Stimulated activated CD4-positive, alpha-beta T cell treated with anti-CD3 and anti-CD28 coated beads, TNF-alpha, amount 100 ng/mL, for 4 hours (primary cell): ENCODE measurements at places on chromosomes 7 and 10.

DNA sequence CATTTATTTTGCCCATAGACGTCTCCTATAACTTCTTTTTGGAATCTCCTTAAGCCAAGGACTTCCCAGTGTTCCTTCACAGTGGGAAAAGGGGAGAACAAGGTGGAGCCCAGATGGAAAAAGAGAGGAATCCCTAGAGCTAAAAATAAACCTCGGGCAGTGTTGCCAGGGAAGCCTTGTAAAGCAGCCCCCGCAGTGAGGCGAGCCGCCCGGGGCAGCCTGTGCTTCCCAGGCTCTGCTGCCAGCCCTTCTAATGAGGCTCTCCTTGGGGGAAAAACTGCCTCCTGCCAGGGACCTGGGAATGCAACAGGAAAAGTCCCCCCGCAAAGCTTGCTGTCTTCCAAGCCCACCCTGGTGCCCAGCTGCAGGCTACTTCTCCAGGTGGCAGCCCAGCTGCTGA, 71.7 kb downstream of the SH3PXD2A start:
- DNase-seq = no peak

DNA sequence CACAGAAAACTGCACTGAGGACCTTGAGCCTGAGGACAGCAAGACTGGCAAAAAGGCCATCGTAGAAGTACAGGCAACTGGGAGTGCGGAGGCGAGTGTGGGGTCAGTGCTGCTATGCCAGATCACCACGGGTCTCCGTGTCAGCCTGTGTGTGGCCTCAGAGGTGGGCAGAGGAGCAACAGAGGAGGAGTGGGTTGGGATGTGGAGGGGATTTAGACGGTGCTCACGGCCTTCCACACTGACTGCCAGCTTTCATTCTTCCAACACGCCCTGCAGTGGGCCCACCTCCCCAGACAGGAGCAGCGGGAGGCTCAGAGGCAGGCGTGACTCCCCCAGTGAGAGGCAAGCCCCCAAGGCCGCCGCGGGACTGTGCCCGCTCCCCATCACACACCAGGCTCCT, 17.0 kb upstream of the ZMIZ1 start:
- no peak for DNase-seq

GRCh38 chr7:39531818-39532217, 34.4 kb upstream of the YAE1 start:
- no peak for DNase-seq

DNA sequence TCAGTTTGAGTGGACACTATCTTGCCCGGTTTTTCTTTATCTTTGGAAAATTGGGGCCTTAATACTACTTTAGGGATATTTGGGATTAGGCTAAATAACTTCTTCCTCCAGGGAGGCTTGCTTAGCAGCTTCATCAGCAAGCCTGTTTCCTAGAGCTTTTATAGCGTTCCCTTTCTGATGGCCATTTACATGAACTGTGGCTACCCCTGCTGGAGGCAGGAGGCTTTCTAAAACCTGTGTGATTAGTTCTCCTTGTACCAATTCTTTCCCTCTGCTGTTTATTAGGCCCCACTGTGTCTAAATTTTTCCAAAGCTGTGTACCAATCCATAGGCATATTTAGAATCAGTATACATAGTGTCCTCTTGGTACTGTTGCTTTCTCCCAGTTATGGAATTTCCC, 61.7 kb upstream of the CNTNAP2 start:
- no peak for DNase-seq

DNA sequence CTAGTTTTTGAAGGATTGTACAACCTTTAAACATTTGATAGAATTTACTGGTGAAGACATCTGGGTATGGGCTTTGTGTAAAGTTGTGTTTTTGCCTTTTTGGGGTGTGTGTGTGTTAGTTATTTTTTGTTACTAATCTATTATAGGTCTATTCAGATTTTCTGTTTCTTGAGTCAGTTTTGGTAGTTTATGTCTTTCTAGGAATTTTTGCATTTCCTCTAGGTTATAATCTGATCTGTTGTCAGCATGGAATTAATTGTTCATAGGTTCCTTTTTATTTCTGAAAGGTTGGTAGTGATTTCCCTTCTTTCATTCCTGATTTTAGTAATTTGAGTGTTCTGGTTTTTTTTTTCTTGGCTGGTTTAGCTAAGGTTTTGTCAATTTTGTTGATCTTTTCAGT, 17.7 kb downstream of the SEPTIN7 start:
- DNase-seq = no peak

DNA sequence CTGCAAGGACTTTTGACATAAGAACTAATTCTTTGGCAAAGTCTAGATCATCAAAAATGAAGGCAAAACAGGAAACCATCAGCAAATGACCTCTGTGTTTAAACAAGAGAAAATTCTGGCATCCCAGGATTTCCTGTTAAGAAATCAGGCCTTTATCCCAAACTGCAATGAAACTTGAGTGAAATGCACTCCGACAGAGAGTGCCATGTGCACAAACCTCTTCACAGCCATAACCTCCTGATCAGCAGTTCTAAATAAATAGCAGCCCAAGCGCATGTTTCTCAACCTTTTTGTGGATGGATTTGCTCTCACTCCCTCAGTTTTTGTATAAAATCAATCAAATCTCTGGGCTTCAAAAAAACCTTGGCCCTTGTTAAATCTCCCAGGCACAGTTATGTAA, 107.7 kb upstream of the EEPD1 start:
- DNase-seq = no peak

DNA sequence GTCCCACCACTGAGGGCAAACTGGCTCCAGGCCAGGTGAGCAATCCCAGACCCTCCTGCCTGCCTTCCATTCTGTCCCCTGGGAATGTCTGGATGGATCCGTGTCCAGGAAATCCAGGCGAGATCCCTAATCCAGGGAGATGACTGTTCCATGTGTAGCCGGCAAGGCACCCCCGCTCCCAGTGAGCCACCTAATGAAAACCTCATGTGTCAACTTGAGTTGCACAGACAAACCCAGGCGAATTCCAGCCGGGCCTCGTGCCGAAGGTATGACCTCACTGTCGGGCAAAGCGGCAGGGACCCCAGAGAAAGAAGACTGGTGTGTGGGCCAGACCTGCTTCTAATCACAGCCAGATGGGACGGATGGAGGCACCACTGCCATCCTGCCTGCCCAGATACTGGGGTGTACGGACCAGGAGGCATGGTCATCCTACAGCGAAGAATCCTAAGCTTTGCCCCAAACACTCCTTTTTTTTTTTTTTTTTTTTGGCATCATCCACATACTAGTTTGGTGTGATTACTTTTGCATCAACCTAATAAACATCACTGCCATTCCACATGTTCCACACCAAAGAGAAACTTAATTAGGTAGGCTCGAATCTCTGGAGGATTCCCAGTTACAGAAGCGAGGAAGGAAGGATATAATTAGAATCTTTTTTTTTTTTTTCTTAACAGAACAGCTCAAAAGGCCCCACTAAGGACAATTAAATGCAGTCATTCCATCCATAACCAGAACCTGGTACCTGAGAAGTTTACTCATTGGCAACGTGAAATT, 313.1 kb downstream of the CALN1 start:
- no peak for DNase-seq

DNA sequence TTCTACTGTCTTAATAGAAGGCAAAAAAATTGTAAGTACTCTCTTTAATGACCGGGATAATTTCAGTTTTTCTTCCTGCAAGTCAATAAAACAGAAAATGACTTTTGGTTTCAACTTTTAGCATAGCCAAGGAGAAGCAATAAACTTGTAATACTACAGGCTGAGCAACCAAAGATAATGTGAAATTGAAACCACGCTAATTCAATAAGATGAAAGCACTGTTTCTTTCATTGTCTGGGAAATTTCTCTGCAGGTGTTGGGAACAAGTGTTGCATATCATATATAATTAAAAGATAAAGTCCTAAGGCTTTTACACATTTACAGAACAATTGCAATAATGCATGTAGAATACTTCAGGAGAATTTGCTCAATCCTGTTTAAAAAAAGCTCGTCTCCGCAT, 462.3 kb downstream of the PAXIP1 start:
- no peak for DNase-seq

- DNase-seq = no peak
Measured at GRCh38 chr7:34675749-34676374, 17.8 kb downstream of the NPSR1 start.

DNA sequence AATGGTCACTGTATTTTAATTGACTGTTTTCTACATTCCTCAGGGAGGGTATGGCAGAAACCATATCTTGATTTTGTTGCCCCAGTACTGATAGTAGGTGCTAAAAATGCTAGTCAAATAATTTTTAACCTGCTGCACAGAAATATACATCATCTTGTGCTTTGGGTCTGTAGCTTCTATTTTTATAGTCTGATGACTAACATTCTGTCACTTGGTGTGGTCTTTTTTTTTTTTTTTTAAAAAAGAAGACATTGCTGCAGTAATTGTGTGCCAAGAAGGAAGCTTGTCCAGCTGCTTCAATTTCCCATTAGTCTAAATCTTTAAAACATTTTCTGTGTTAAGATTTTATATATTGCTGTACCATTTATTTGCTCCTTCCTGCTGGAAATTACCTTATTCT, 83.6 kb downstream of the ICA1 start:
- DNase-seq = no peak

DNA sequence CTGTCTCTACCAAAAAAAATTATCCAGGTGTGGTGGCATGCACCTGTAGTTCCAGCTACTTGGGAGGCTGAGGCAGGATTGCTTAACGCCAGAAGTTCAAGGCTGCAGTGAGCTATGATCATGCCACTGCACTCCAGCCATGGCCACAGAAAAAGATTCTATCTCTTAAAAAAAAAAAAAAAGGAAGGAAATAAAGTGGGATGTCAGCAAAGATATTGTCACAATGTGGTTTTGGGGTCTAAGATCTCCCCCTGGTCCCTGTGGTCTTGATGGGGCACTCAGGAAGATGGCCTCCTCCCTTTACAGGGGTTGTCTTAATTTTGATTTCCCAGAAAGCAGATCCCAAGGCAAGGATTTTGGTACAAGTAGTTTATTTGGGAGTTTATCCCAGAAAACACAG, 7.4 kb upstream of the KAZALD1 start:
- no peak for DNase-seq

- DNase-seq = no peak
Measured at GRCh38 chr7:31478721-31479120, 35.2 kb upstream of the ITPRID1 start.

- no peak for DNase-seq
Measured at GRCh38 chr10:65723525-65723924, 1202.3 kb upstream of the LRRTM3 start.
